ENCODE measurements at places on chromosomes 7 and 10.

DNA sequence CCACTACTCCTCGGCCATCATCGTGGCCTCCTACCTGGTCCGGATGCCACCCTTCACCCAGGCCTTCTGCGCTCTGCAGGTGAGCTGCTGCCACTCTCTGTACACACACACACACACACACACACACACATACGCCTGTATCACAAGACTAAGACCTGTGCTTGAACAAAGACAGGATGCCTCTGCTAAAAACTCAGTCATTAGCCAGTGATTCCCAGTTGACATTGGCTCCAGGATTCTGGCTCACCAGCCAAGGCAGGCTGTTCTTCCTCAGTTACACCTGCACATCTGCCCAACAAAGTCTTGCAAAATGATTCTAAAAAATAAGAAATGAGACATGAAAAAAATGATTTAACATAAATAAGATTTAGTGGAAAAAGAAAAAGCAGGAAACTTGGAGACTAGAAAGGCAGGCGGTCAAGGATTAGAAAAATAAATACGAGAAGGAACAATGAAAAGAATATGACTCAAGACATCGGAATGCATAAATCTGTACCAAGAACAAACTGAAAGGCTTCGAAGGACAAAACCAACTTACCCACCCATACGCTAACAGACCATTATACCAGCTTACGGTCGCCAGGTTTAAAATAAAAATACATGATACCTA lies 7.4 kb upstream of the LRRC18 start:
- DNase-seq, result no peak

DNA sequence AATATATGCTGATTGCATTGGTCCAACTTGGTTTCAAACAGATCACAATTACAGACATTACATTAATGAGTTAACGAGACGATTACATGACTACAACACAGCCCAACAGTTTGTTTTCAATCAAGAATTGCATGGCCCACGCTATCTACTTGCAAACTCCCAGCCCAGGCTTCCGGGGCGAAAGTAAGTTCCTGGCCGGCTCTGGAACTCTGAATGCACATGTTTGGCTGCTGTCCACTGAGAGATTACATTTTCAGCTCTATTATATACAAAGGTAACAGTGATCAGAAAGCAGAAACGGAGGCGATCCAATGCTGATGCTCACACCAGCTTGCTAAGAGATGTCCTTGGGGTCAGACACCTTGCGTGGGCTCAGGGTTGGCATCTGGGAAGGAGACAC lies 206.3 kb downstream of the FANK1 start:
- no peak for DNase-seq

DNA sequence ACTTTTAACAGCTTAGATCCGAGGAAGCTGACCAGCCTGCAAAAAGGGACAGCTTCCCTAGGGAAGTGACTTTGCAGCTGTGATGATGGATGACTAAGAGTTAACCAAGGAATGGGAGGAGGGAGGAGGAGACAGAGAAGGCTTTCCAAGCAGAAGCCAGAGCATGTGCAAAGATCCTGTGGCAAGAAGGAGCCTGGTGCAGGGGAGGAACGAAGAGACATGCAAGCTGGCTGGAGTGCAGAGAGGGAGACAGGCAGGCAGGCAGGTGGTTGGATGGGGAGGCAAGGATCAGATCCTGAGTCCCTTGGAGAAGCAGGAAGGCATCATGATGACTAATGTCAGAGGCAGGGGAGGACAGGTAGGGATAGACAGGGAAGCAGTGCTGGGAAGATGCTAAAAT lies 148.8 kb downstream of the PFKFB3 start:
- no peak for DNase-seq

GRCh38 chr7:114628362-114628761 lies 213.7 kb downstream of the FOXP2 start:
- DNase-seq, result no peak

GRCh38 chr10:2900530-2900929 lies 166.8 kb upstream of the PFKP start:
- DNase-seq, result no peak

Measured in BE2C (cell line).